ENCODE measurements at places on chromosomes 12 and 14.

- no peak for DNase-seq
Measured at GRCh38 chr12:89230376-89231315, 121.7 kb downstream of the DUSP6 start.

DNA sequence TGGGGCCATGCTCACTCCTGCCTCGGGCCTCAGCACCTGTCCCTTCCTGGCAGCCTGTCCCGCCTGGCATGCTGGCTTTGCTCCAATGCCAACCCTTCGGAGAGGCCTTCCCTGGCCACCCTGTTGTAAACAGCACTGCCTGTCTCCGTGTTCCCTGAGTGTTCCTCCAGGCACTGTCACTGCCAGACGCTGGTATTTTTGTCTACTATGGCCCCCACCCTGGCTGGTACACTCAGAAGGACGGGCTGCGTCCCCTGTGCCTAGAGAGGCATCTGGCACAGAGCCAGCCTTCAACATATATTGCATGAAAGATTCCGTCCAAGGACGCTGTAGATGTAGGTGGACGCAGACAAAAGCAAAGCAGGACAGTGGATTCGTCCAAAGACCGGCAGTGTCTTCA, 2.7 kb upstream of the ASPG start:
- DNase-seq, result no peak

DNA sequence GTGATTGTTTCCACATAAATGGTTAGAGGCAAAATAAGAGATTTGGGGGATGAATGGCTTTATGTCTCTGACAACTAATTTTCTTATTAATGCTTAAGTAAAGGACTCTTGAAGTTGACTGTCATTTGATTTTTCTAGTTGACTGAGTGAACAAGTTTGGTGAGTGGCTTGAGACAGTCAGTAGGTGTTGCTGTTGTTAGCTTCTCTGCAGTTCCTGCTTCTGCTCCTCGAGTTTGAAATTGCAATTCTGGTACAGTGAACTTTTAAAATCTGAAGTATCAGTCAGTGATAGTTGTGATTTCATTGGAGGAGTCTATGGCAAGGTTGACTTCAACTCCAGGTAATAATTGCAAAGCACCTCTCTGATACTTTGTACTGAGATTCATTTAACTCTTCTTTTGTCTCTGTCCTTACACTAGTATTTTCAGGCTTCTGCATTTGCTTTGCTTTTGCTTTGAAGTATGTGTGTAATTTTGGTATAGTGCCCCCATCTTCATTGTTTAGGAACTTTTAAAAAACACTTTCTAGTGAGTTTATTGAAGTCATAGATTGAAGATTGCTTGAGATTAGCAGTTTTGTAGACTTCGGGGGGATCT, 415.5 kb downstream of the PCNX1 start:
- no peak for DNase-seq

DNA sequence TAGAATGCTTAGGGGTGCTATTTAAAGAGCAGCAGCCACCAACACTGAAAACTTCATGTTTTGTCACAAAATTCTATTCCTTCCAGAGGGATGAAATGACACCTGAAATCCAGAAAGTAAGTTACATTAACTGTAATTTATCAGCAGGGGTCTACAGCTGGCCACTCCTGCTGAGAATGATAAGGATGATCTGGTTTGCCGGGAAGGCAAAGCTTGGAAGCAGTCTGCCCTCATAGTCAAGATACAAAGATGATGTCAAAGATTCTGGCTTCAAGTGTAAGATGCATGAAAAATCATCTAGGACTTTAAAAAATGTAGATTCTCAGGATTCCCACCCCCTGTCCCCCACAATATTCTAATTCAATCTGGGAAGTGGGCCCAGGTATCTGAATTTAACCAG, 58.4 kb downstream of the DCAF5 start:
- DNase-seq, result no peak

GRCh38 chr14:100022772-100023451, 42.3 kb upstream of the EVL start:
- no peak for DNase-seq

GRCh38 chr12:26870491-26871419, 37.8 kb upstream of the ITPR2 start:
- no peak for DNase-seq

DNA sequence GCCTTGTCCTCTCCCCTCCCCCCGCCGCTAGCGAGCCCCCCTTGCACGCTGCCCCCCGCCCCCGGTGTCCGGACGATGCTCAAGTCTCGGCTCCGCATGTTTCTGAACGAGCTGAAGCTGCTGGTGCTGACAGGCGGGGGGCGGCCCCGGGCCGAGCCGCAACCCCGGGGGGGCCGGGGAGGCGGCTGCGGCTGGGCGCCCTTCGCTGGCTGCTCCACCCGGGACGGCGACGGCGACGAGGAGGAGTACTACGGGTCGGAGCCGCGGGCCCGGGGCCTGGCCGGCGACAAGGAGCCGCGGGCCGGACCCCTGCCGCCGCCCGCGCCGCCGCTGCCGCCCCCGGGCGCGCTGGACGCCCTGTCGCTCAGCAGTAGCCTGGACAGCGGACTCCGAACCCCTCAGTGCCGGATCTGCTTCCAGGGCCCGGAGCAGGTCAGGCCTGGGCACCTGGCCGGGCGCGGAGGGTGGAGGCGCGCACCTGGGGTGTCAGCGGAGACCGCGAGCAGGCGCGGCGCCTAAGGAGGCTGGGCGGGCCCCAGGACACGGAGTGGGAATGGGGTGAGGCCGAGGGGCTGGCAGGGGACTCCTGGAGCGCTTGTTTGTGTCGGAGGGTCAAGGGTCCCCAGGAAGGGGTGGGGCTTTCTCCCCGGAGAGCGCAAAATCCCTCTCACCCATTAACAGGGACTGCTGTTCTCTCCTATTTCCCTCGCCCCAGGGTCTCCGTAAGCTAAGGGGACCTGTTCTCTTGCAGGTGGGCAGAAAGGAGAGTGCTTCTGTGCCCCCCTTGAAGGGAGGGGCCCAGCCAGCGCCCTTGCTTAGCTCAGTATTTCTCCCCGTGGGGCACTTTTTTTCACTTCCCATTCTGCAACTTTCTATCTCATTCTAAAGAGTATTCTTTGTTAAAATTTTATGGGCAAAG, 810 bp downstream of the MARCHF9 start:
- DNase-seq, result no peak

DNA sequence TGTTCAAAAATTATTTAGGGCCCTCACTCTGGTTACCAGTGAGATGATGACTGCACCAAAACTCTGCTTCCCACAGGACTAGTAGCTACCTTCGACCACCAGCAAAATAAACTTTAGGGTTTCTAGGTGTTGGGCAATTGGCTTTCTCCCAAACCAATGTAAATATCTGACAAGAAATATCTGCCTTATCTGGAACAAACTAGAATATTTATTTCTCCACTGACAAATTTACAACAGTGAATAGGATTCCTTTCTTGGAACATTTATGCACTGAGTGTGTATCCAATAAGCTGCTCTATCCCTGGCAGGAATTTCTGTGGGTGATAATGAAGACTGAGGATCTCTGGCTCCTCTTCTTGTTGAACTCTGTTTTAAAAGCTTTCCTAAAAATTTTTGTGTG, 148.6 kb downstream of the SLC6A15 start:
- DNase-seq, result no peak

- no peak for DNase-seq
Measured at GRCh38 chr14:29788093-29788492, 139.6 kb downstream of the PRKD1 start.

DNA sequence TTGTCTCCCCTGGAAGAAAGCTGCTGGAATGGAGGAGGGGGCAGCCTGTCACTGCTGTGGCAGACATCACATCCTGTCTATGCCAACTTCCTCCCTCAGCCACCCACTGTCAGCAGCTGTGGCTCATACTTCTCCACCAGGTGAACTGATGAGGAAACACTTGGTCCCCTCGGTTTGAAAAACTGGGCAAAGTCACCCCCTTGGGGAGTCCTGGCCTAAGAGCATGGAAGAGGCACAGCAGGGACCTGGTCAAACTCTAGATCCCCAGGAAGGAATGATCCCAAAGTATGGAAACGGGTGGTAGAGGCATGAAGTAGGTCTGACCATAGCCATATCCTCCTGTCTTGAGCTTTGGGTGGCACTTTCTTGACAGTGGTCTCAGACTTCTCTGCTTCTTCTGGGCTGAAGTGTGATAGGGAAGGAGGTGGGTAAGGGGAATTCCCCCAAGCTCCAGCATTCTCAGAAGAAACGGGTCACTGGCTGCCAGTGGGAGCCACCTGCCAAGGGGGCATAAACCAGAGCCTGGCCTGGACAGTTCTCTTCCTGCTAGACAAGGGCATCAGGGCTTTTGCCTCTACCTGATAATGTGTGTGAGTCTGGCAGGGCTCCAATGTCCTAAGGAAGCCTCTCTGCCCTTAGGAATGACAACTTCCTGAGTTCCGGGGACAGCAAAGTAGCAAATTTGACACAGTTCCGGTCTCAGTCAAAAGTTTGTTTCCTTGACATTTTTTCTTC, 36.0 kb downstream of the FMNL3 start:
- peak; percentile 40 for DNase-seq

DNA sequence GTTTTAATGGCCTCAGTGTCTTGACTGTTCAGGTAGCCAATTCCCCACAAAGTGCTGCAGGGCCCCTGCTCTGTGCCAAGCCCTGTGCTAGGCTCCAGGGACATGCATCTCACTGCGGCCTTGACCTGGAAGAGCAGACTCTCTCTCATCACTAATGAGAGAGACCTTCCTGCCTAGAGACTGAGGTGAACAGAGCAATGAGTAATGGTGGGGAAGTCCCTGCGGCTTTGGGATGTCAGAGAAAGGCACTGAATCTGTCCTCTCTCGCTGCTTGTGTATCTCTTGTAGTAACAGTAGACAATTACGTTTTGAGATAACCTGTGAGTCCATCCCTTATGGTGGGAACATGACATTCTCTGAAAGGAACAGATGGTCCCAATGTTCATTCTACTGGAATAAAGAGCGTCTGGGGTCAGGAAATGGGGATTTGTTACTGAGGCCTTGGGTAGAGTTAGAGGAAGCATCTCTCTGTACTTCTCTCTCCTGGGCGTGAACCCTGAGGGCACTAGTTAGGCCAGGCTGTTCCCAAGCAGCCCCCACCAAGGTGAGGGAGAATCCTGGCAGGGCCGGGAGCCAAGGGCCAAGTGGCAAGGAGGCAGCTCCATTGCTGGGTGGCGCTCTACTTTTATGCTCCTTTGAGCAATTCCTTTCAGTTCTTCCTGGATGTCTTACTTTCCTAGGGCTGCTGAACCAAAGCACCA, 13.5 kb downstream of the NFATC4 start:
- DNase-seq, result no peak

- no peak for DNase-seq
Measured at GRCh38 chr12:93836620-93837260, 159.6 kb downstream of the CRADD start.

DNA sequence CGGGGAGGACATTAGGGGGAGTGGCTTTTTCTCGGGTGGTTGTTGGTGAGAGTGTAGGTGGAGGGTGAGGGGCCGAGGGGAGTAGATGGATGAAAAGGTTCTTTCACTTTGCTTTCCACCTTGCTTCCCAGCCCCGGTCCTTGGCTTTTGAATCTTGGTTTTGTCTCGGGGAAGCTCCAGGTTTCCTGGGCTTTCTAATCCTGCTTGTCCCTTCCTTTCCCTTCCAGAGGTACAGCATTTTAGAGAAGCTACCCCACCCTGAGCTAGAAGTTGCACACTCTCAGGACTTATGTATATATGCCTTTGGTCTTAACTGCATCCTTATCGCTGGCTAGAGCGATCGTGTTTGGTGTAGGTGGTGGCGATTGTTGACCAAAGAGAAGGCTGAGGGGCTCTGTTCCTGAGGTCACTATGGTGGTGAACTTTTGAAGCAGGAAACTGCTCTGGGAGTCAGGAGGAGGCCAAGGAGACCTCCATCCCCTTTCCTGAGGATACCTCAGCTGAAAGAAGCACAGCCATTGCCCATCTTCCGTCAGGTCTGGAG, 862 bp downstream of the PIP4K2C start:
- no peak for DNase-seq

DNA sequence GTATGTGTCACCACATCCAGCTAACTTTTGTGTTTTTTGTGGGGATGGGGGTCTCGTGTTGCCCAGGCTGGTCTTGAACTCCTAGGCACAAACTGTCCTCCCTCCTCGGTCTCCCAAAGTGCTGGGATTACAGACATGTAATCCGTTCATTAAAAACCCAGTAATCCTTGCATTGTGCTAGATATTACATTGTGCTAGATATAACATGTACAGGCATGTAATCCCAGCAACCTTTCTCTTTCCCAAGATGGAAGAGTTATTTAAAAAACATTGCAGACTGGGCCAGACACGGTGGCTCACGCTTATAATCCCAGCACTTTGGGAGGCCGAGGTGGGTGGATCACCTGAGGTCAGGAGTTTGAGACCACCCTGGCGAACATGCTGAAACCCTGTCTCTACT, 19.7 kb downstream of the ELK3 start:
- no peak for DNase-seq
